CD4-positive, alpha-beta T cell (primary cell): ENCODE measurements at places on chromosomes 7 and 10.
A peak's percentile ranks its signal among the peaks of the same experiment; 100 is the strongest.

DNA sequence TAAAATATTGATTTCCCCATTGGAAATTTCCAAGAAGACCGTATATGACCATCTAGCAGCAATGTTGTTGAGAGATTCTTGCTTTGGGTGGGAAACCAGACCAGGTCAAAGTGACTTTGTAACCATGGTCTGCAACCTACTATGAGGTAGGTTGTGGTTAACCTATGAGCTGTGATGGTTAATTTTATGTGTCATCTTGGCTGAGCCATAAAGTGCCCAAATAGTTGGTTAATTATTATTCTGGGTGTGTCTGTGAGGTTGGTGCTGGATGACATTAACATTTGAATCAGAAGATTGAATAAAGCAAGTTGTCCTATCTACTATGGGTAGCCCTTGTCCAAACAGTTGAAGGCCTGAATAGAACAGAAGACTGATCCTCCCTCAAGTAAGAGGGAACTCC is 18.3 kb upstream of the RALA start:
- no peak for DNase-seq

- no peak for DNase-seq
Observed at GRCh38 chr7:4113976-4114375, 568.1 kb upstream of the FOXK1 start.

DNA sequence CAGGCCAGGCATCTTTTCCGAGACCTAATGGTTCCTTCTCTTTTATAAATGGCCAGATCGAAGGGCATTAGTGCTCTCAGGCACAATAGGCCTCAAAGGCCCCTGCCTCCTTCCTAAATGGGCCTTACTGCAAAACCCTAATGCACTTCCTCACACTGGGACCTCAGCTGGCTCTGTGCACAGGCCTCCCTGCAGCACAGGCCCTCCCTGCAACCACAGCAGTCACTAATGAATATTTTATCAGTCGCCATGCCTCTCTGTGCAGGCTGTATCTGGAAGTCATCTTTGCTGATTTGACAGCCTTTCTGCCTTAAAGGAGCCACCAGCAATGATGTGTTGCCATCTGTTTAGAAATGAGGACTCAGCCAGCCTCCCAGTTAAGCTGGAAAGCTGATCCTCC is 54.9 kb upstream of the SDK1 start:
- no peak for DNase-seq

- no peak for DNase-seq
Observed at GRCh38 chr10:6115411-6115810, 26.6 kb downstream of the RBM17 start.

- DNase-seq = no peak
Observed at GRCh38 chr7:335358-336148, 45.6 kb downstream of the FOXL3 start.

GRCh38 chr7:80372415-80372814 is 139.4 kb downstream of the GNAT3 start:
- no peak for DNase-seq

- no peak for DNase-seq
Observed at GRCh38 chr7:20350518-20350951, 19.8 kb downstream of the ITGB8 start.

DNA sequence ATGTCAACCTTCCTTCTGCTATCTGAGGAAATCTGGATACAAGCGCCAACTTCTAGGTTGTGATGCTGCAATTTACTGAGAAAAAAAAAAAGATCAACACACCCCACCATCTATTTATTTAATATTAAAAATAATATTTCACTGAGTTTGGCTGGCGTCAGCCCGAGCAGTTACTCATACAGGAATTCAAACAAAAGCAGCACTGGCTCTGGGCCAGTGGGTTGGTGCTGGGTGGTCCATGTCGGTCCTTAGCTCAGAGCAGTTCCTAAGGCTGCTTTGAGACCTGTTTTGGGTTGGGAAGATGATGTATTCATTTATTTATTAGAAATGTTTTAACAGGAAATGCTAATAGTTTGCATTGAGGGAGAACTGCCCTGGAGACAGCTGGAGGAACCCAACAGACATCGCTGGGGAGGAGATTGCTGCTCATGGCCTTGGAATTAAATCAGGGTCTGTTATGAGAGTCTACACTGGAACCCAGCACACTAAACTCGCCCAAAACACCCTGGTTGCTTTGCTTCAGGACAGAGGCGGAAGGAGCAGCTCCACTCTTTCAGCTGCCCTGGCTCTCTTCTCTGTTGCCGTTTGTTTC is 36.3 kb upstream of the GOT1 start:
- DNase-seq = no peak

GRCh38 chr10:102537367-102537766 is 33.6 kb downstream of the SUFU start:
- DNase-seq = no peak

- no peak for DNase-seq
Observed at GRCh38 chr7:28686418-28686800, 271.7 kb downstream of the TRIL start.

GRCh38 chr10:31197886-31198285 is 121.1 kb upstream of the ZEB1 start:
- DNase-seq = no peak

DNA sequence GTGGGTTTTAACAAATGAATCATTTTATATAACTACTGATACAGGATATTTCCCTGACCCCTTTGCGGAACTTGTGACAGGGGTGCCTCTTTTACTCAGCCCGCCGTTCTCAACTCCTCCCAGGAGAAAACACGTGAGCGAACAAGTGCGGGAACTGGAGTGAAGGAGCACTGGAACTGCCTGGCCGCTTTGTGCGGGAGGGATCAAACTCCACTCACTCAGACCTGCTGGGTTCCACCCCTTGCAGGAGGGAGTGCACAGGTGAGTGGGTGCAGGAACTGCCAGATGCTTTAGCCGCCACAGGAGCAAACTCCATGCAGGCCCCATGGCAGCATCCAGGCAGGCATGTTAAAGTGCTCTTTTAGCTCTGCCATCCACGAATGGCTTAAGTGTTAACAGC is 513.4 kb upstream of the GRM3 start:
- no peak for DNase-seq

DNA sequence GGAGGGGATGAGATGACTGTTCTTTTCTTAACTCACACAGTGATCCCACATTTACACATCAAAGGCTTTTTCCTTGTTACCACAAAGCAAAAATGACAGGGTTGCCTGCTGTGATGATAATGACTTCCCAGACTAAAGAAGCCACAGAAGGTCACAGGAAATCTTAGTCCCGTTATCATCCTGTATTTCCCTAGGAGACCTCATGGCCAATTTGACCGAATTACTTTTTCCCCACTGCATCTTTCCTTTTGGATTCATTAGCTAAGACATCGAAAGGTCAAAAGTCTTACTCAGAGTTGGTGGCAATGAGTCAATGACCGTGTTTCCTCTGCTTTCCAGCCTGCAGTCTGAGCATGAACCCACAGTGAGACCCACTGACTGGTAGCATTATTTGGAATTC is 130.1 kb upstream of the INHBA start:
- DNase-seq = no peak

GRCh38 chr7:148563583-148564274 is 26.8 kb upstream of the C7orf33 start:
- DNase-seq = no peak

DNA sequence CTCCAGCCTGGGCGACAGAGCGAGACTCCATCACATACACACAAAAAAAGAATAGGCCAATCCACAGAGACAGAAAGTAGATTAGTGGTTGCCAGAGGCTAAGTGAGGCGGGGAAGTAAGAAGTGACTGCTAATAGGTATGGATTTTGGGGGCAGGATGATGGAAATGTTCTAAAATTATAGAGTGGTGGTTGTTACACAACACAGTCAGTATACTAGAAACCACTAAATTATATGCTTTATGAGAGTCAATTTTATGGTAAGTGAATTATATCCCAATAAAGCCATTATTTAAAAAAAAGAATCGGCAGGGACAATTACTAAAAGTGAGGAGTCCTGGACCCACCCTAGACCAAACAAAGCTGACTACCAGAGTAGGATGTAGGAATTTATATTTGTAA is 24.3 kb downstream of the DENND2A start:
- DNase-seq = no peak

DNA sequence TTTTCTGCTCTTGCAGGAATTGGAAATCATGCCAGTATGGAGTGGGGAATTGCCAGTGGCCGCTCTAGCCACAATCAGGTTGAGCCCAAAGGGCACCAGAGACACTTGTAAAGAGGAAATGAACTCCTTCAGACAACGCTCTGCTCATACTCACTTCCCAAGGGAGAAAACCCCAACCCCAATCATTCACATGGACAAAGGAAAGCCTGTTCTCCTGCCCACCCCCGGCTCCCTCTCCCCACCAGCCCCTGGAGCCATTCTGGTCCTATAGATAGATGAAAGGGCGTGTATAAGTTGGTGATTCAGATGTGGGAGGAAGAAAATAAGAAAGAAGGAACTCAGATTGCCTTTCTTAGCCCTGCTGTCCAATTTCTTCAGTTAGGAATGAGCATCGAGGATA is 57.4 kb downstream of the GFRA1 start:
- DNase-seq = no peak

DNA sequence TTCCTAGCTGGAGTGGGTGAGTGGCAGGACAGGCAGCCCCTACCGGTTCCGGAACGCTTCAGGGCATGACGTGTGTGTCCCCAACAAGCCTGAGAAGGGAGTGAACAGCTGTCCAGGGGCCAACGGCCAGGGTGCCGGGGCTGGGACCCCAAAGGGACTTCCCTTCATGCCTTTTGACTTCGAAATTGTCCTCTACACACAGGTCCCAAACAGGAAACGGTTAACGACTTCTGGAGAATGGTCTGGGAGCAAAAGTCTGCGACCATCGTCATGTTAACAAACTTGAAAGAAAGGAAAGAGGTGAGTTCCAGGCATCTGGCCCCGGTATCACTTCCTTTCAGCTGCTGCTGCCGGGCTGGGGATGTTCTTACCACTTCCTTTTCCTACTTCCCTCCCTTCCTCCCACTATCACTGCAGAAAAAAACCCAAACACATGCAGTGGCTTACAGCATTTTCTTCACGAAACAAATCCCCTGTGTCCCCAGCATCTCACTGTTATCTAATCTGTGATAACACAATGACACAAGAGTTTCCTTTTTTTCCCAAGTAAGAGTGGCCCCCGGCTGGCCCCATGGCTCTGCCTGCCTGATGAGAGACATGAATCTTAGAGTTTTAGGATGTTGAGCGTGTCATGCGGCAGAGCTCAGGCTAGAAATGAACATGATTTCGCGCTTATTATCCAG is 63.2 kb downstream of the MKI67 start:
- DNase-seq = peak; percentile 63
